ENCODE measurements at places on chromosomes 16 and 17.

- H3K36me3 ChIP-seq, result peaks cover 15% of the 10 kb centered on the region
- H3K4me3 ChIP-seq, result no peak overlapping the region
- H3K27me3 ChIP-seq, result no peaks in the 10 kb centered on the region
- H3K4me1 ChIP-seq, result peaks cover 40% of the 10 kb centered on the region
These were observed 7.5 kb downstream of the TOB1 start for GRCh38 chr17:50858486-50859225.

DNA sequence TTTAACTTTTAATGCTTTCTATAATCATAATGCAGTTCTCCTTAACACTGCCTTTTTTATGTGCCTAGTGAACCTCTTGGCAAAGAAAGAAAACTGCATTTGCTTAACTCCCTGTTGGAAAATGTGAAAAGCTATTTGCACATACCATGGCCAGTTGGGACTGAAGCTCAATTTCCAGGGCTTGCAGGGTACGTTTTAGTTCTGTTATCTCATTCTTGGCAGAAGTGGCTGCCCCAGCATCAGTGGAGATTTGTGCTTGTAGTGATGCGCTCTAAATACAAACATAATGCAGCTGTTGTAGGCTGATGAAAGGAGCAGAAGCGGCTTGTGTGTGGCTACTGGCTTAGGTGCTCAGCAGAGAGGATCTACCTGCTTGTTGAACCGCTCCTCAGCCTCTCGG lies 3.7 kb downstream of the KRT24 start:
- no peak overlapping the region for H3K4me3 ChIP-seq
- no peaks in the 10 kb centered on the region for H3K4me1 ChIP-seq
- H3K36me3 ChIP-seq, result no peaks in the 10 kb centered on the region
- H3K27ac ChIP-seq, result no peak overlapping the region
- no peaks in the 10 kb centered on the region for H3K27me3 ChIP-seq

GRCh38 chr16:84737192-84738011 lies 37.6 kb downstream of the USP10 start:
- H3K27me3 ChIP-seq, result no peaks in the 10 kb centered on the region
- H3K36me3 ChIP-seq, result no peaks in the 10 kb centered on the region
- H3K4me1 ChIP-seq, result peaks cover 20% of the 10 kb centered on the region
- no peak overlapping the region for H3K4me3 ChIP-seq

DNA sequence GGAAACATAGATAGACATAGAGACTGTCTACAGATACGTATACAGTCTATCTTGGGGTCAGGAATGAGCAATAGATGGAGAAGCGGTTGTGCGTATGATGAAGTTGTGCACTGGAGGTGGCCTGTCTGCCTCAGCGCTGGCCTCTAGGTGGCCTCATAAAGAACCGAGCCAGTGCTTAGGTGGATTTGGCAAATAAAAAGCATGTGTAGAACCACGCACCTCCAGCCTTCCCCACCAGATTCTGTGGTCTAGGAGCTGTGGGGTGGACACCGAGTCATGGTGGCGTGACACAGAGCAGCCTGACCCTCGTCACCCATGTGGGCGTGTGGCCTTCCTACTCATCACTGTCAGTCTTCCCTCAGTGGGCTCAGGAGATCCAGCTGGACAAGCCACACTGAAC lies 34.0 kb downstream of the PGS1 start:
- peaks cover 24% of the 10 kb centered on the region for H3K4me1 ChIP-seq
- no peaks in the 10 kb centered on the region for H3K27me3 ChIP-seq
- H3K4me3 ChIP-seq, result no peak overlapping the region
- no peaks in the 10 kb centered on the region for H3K36me3 ChIP-seq

Measured in pancreas (tissue), 10 donors.